Bronchus fibroblast of lung (primary cell): ENCODE measurements at places on chromosomes 4 and X. TPM values are rescaled to one million over a fixed set of nuclear protein-coding genes. Genes with fewer than 3 reads are reported as not detected.

Gene POU3F4
- total RNA-seq = not detected in 2 replicates

Gene DMRTC1
- not detected in 2 replicates for total RNA-seq

Gene PHOX2B
- total RNA-seq = not detected in 2 replicates

Gene DMD
- 1.7 and 1.8 TPM in 2 replicates for total RNA-seq
